ENCODE measurements at places on chromosomes 5 and 9. TPM values are rescaled to one million over a fixed set of nuclear protein-coding genes. Genes with fewer than 3 reads are reported as not detected.

GRCh38 chr5:5652181-5652580 is 229.7 kb downstream of the ICE1 start:
- no peak overlapping the region for H3K27ac ChIP-seq
- no peak overlapping the region for H3K4me3 ChIP-seq
- no peak for DNase-seq
- H3K27me3 ChIP-seq = no peaks in the 10 kb centered on the region

DNA sequence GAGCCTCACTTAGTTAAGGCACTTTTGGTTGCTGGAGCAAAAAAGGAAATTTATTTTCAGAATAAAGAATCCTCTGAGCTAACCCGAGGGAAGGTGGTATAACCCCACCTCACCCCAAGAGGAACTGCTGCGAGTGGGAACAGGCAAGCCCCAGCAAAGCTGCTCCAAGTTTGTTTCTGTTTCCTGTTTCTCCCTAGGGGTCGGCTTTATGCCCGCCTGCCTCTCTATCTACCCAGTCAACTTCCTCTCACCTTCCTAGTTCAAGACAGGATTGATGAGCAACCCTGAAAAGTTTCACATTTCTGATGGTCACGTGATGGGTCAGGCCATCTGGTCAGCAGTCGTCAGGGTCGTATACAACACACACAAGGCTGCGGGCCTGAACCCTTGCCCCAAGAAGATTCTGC is 31.1 kb downstream of the TRIO start:
- H3K4me3 ChIP-seq = no peak overlapping the region
- H3K27ac ChIP-seq = no peak overlapping the region
- peaks cover 3% of the 10 kb centered on the region for H3K27me3 ChIP-seq
- no peaks in the 10 kb centered on the region for H3K4me1 ChIP-seq
- DNase-seq = no peak

DNA sequence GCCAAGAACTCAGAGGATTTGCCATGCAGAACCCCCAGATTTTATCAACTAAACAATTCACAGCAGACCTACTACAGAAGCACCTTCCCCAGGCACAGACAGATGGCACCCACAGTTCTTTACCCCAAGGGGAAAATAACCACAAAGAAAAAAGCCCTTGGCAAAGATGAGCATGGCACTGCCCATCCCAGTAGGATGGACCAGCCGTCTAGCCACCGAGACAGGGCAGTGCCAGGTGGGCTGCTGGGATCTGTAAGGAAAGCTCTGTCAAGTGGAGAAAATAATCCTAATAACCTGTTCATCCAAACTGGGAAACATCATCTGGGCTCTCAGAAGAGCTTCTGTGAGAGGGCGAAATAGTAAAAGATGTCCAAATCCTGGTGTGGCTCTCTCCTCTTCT is 130.0 kb downstream of the COL23A1 start:
- no peaks in the 10 kb centered on the region for H3K4me1 ChIP-seq
- no peaks in the 10 kb centered on the region for H3K27me3 ChIP-seq
- no peak overlapping the region for H3K4me3 ChIP-seq
- no peak for DNase-seq
- H3K36me3 ChIP-seq = no peaks in the 10 kb centered on the region
- no peak overlapping the region for H3K27ac ChIP-seq

GRCh38 chr5:71719063-71719964 is at the start of gene CARTPT:
CARTPT (plus strand) TSS chr5:71719275; CDS start chr5:71719294, 19 bp downstream.
- no peak within 1 kb of the TSS for H3K27ac ChIP-seq
- no peak for DNase-seq
- no peaks in the 10 kb centered on the region for H3K36me3 ChIP-seq
- H3K27me3 ChIP-seq = peaks cover 10% of the 10 kb centered on the region
- H3K4me3 ChIP-seq = no peak within 1 kb of the TSS
- no peaks in the 10 kb centered on the region for H3K4me1 ChIP-seq

GRCh38 chr5:17000291-17000939 is 64.3 kb upstream of the MYO10 start:
- H3K36me3 ChIP-seq = no peaks in the 10 kb centered on the region
- no peak overlapping the region for H3K4me3 ChIP-seq
- no peaks in the 10 kb centered on the region for H3K4me1 ChIP-seq
- H3K27ac ChIP-seq = no peak overlapping the region

- H3K27me3 ChIP-seq = no peaks in the 10 kb centered on the region
- H3K4me3 ChIP-seq = no peak overlapping the region
- no peak for DNase-seq
- no peaks in the 10 kb centered on the region for H3K4me1 ChIP-seq
- no peak overlapping the region for H3K27ac ChIP-seq
- no peaks in the 10 kb centered on the region for H3K36me3 ChIP-seq
These were observed 588.9 kb upstream of the TLE4 start for GRCh38 chr9:78982849-78983248.

GRCh38 chr9:111016016-111016415 is 22.3 kb downstream of the LPAR1 start:
- no peak overlapping the region for H3K4me3 ChIP-seq
- no peak for DNase-seq
- H3K36me3 ChIP-seq = no peaks in the 10 kb centered on the region
- H3K4me1 ChIP-seq = no peaks in the 10 kb centered on the region

DNA sequence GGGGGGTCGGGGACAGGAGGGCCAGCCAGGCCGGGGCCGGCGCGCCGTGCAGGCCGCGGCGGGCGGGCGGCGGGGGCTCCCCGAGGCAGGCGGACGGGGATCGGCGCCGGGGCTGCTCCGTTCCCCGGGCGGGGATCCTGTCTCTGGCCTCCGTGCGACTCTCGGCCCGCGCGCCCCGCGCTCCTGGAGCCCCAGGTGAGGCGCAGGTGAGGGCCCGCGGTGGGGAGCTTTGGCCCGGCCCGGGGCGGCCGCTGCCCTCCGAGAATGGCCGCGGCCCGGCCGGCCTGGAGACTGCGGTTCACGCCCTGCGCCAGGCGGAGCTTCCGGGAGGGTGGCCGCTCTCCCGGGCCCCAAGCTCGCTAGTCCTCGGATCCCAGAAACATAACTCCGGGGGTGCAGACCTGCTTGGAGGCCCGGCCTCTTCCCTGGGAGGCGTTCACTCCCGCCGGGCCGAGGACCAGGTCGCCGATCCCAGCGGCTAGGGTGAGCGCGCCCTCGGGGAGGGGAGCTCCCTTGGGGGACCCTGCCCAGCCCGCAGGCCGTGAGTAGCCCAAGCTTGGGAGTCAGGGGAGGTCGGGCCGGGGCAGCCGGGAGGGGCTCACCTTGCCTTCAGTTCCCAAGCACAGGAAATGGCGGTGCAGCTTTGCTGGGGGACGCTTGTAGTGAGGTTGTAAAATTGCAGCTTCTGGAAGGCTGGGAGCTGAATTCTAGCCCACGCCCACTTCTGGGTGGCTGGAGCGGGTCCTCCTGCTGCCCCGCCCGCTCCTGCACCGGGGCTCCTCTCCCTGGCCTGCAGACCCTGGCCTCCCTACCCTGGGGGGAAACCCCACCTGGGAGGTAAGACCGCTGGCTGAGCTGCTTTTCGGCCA is 723 bp downstream of the PPP1R26 start:
- H3K27ac ChIP-seq = peak overlapping the region; percentile 47
- H3K4me1 ChIP-seq = peaks cover 13% of the 10 kb centered on the region
- DNase-seq = no peak

GRCh38 chr5:65262096-65262495 is 219.6 kb downstream of the ADAMTS6 start:
- no peaks in the 10 kb centered on the region for H3K27me3 ChIP-seq
- no peak overlapping the region for H3K4me3 ChIP-seq
- no peaks in the 10 kb centered on the region for H3K36me3 ChIP-seq
- no peak overlapping the region for H3K27ac ChIP-seq
- no peaks in the 10 kb centered on the region for H3K4me1 ChIP-seq

DNA sequence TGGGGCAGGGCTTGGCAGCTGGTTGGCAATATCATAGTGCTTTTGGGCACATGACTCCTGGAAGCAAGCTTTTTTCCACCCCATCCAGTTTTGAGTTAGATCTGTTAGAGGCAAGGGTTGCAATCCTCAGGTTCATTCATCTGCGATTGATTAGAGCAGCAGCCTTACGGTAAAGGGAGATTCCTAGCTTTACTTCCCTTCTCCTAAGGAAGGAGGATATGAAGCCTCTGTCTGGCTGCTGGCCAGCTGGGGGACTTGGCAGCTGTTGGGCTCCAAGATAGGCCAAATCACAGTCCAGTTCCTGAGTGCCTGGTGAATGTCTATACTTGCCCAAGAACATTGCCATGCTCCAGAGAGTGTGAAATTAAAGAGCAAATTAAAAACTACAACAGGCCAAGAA is 113.4 kb upstream of the CCNH start:
- H3K36me3 ChIP-seq = no peaks in the 10 kb centered on the region
- no peak overlapping the region for H3K4me3 ChIP-seq
- H3K4me1 ChIP-seq = no peaks in the 10 kb centered on the region

- no peak for DNase-seq
- no peak overlapping the region for H3K27ac ChIP-seq
- no peaks in the 10 kb centered on the region for H3K36me3 ChIP-seq
- no peak overlapping the region for H3K4me3 ChIP-seq
- no peaks in the 10 kb centered on the region for H3K27me3 ChIP-seq
These were observed 201.3 kb downstream of the ALDH1A1 start for GRCh38 chr9:72751541-72751940.

DNA sequence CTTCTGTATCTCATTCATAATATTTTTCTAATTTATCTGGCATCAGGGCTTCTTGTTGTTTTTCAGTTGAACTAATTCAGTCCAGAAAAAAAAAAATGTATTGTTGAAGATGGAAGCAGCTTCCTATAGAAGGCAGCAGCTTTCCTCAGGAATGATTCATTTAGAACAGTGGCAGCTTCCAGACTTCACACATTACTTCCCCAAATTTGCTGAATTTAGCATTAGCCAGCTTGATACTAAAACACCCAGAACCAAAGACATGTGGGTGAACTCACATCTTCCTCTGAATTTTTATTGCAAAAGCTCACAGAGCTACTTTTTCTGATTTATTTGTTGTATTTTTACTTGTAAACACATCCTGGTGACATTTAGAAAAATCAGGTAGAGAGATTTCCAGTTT is 53.8 kb downstream of the HCN1 start:
- DNase-seq = no peak
- H3K27me3 ChIP-seq = no peaks in the 10 kb centered on the region
- no peak overlapping the region for H3K4me3 ChIP-seq
- no peaks in the 10 kb centered on the region for H3K4me1 ChIP-seq
- no peaks in the 10 kb centered on the region for H3K36me3 ChIP-seq
- H3K27ac ChIP-seq = no peak overlapping the region

DNA sequence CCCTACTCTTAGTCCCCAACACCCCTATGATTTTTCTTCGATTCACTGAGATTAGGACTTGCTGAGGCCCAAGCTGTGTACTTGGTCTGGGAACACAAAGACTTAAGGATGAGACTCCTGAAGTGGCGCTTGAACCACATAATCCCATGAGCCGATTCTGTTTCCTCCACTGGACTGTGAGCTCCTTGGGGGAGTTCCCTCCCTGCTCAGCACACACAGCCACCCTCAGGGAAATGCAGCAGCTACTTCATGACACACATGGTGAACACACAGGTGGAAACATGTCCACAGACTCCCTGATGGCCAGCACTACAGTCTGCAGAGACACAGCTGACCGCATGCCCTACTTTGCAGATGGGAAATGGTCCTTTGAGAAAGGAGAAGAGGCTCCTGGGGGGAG is 101.1 kb downstream of the C5orf15 start:
- DNase-seq = no peak
- peaks cover 5% of the 10 kb centered on the region for H3K27me3 ChIP-seq
- no peaks in the 10 kb centered on the region for H3K36me3 ChIP-seq
- H3K4me1 ChIP-seq = no peaks in the 10 kb centered on the region
- H3K27ac ChIP-seq = no peak overlapping the region

GRCh38 chr9:27384262-27385014 is 87.5 kb upstream of the EQTN start:
- H3K27ac ChIP-seq = no peak overlapping the region
- DNase-seq = no peak
- H3K4me1 ChIP-seq = no peaks in the 10 kb centered on the region
- no peaks in the 10 kb centered on the region for H3K27me3 ChIP-seq

DNA sequence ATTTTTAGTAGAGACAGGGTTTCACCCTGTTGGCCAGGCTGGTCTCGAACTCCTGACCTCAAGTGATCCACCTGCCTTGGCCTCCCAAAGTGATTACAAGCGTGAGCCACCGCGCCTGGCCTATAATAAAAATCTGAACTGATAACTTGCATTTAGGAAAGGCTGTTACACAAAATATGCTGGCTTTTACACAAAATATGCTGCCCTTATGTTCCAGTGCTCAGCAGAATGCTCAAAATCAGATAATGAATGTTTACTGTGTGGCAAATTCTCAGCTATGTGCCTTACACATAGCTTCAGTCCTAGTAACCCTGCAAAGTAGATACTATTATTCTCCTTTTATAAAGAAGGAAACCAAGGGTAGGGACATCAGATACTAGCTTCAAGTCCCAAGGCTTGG is 141.3 kb upstream of the MSX2 start:
- H3K27me3 ChIP-seq = no peaks in the 10 kb centered on the region
- H3K27ac ChIP-seq = no peak overlapping the region
- H3K4me1 ChIP-seq = no peaks in the 10 kb centered on the region
- no peak for DNase-seq
- no peak overlapping the region for H3K4me3 ChIP-seq

- H3K27me3 ChIP-seq = peaks cover 11% of the 10 kb centered on the region
- H3K4me3 ChIP-seq = no peak overlapping the region
- H3K36me3 ChIP-seq = no peaks in the 10 kb centered on the region
- no peak overlapping the region for H3K27ac ChIP-seq
These were observed 71.7 kb upstream of the TBCA start for GRCh38 chr5:77847814-77848290.

DNA sequence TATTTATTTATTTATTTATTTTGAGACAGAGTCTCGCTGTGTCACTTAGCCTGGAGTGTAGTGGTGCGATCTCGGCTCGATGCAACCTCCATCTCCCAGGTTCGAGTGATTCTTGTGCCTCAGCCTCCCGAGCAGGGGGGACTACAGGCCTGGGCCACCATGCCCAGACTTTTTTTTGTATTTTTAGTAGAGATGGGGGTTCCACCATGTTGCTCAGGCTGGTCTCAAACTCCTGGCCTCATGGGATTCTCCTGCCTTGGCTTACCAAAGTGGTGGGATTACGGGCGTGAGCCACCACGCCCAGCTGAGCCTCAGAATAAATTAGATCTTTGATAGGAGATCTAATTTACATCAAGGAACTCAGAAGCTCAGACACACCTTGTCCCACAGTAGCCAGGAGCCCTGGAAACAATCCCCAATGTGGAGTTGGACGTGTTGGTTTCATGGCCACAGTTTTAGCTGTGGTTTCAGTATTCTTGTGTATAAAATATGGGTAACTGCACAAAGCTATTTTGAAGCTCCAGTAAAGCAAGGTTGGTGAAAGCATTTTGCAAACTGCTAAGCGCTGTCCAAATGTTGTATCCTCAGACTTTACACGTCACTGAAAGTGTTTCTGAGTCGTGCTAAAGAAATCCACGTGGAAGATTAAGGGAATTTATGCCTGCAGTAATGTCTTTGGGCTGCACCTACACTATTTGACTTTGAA is 3.0 kb upstream of the HNRNPAB start:
- H3K4me1 ChIP-seq = peaks cover 11% of the 10 kb centered on the region
- no peak for DNase-seq
- no peaks in the 10 kb centered on the region for H3K27me3 ChIP-seq
- no peak overlapping the region for H3K27ac ChIP-seq
- no peak overlapping the region for H3K4me3 ChIP-seq

- peak overlapping the region; percentile 6 for H3K27ac ChIP-seq
- no peak overlapping the region for H3K4me3 ChIP-seq
- H3K36me3 ChIP-seq = no peaks in the 10 kb centered on the region
These were observed 3.8 kb upstream of the TJP2 start for GRCh38 chr9:69170231-69170630.

The TMED9 gene
- total RNA-seq = 142 TPM

The PTGDS gene
- 0.49 TPM for total RNA-seq

The RBM27 gene
- 31.9 TPM for total RNA-seq

The SH2D3C gene
- total RNA-seq = 14.1 TPM

The TMEM215 gene
- total RNA-seq = not detected

The SLCO6A1 gene
- not detected for total RNA-seq

The FGF10 gene
- not detected for total RNA-seq

The MOB3B gene
- 0.29 TPM for total RNA-seq

Data from CD8-positive, alpha-beta memory T cell (primary cell).